ENCODE measurements at places on chromosomes 16 and 17. TPM values are rescaled to one million over a fixed set of nuclear protein-coding genes. Genes with fewer than 3 reads are reported as not detected.

Gene SDR42E2
- total RNA-seq: not detected

Gene TPSB2
- not detected for total RNA-seq

Gene SLC6A4
- total RNA-seq: 0.13 TPM

Gene C1QBP
- total RNA-seq: 394 TPM

Gene STH
- not detected for total RNA-seq

Gene SLC5A10
- 0.13 TPM for total RNA-seq

Gene GNPTG
- 26.9 TPM for total RNA-seq

Gene SLX1B
- total RNA-seq: 4.2 TPM

Gene KRTAP9-8
- not detected for total RNA-seq

Gene OTOA
- not detected for total RNA-seq

Gene TM4SF5
- not detected for total RNA-seq

Gene KRTAP4-5
- total RNA-seq: not detected

Gene EMP2
- total RNA-seq: 24.6 TPM

Gene TBC1D3G
- not detected for total RNA-seq

Gene EXOC7
- 49.5 TPM for total RNA-seq

Gene TMEM132E
- not detected for total RNA-seq

Gene CORO7
- total RNA-seq: 15.6 TPM

Gene NAGS
- 25.3 TPM for total RNA-seq

Gene CD300LB
- not detected for total RNA-seq

Gene EFCAB13
- total RNA-seq: 5.1 TPM

Gene PCYT2
- total RNA-seq: 29.5 TPM

Gene MMP15
- 7.9 TPM for total RNA-seq

Gene GNGT2
- total RNA-seq: not detected

Gene KRTAP4-3
- not detected for total RNA-seq

Gene PLK1
- total RNA-seq: 1.3 TPM

Gene NACA2
- not detected for total RNA-seq

Gene GPRC5B
- under 0.01 TPM for total RNA-seq

Gene KCNH4
- total RNA-seq: not detected

Gene ACAP1
- total RNA-seq: 4.2 TPM

Gene HASPIN
- total RNA-seq: 0.64 TPM

Gene RPGRIP1L
- total RNA-seq: 2.9 TPM

Gene SP6
- total RNA-seq: 2.4 TPM

Gene CDRT15
- total RNA-seq: not detected

Gene BCAR1
- 32.5 TPM for total RNA-seq
